ENCODE measurements at places on chromosomes 11 and 22.

GRCh38 chr22:33787645-33788456, 132.4 kb downstream of the LARGE1 start:
- peak; percentile 32 for DNase-seq

- DNase-seq, result no peak
These were observed 21.2 kb downstream of the RFPL2 start for GRCh38 chr22:32183625-32184024.

GRCh38 chr11:44286268-44286880, 23.6 kb downstream of the ALX4 start:
- peak; percentile 86 for DNase-seq

DNA sequence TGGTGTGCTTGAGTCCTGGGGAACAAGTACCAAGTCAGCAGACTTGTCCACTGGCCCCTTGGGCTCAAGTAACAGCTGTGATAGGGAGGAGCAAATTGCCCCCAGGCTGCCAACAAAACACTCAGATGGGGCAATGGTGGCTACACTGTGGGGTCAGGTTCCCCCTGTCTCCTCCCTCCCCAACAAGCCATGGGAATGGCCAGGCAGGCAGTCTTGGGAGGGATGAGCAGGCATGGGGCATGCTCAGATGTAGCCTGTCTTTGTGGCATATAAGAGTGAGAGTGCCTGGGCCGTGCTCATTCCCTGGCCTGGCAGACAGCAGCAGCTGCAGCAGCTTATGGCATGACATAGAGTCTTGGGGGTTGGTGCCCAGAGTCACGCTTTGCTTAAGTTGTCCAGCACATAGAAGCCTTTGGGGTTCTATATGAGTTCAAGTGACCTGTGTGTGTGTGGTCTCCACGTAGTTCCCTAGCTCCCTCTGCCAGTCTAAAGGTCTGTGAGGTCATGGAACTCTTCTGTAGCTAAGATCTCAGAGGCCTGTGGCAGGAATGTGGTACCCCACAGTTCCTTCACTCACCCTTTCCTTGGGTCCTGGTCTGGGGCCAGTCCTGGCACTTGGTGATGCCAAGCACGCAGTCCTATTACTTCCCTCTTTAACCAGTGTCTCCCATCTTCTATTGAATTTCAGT, 44.7 kb downstream of the BIRC2 start:
- no peak for DNase-seq

GRCh38 chr22:19773470-19774040, 13.0 kb downstream of the TBX1 start:
- DNase-seq, result no peak

DNA sequence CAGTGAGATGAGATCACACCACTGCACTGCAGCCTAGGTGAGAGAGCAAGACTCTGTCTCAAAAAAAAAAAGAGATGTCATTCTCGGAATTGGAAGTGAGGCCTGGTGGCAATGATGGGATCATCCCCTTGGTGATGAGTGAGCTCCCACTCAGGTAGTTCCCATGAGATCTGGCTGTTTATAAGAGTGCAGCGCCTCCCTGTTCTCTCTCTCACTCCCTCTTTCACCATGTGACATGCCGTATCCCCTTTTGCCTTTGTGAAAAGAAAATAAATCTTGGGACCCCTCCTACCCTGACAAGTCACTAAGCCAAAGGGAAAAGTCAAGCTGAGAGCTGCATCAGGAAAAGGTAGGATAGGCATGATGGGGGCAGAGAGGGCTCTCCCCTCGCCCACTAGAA, 28.8 kb downstream of the ZNF70 start:
- no peak for DNase-seq
